ENCODE measurements at places on chromosomes 7 and 10.

DNA sequence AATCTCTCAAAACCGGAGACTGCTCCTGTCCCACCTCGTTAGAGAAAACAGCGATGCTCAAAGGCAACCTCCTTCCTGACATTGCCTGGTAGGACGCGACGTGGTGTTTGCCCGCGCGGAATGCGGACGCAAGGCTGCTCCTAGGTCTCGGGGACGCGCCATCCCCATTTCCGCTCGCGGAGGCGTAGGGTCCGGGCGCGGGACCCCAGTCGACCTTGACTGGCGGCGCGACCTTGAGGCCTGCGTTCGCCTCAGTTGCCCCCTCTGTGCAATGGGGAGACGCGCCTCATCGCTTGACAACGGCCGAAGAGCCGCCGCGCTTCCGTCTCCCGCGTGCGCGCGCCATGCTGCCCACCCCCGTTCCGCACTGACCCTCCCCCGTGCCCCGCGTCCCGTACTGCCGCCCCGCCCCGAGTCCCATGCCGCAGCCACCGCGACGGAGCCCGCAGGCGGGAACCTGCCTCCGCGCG lies 412 bp upstream of the PPIA start:
- DNase-seq, result no peak

GRCh38 chr7:134509010-134509409 lies 18.4 kb upstream of the AKR1B10 start:
- no peak for DNase-seq

GRCh38 chr10:78758176-78758575 lies 310.6 kb upstream of the ZMIZ1 start:
- no peak for DNase-seq

DNA sequence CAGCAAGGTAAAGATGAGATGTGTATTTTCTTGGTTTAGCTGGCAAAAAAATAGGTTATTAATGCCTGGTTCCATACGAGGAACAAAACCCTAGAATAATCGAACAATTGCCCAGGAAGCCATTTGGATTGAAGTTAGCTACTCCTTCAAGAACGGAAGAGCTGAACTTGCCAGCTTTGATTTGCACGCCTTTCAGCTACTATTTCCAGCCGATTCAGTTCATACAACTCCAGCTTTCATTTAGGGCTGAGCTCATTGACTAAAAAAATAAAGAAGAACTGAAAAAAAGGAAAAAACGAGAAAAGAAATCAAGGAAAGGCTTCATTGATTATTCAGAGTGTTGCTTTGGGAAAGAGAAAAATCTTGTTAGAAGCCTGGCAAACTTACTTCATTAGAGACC lies 60.4 kb downstream of the PTN start:
- DNase-seq, result no peak

DNA sequence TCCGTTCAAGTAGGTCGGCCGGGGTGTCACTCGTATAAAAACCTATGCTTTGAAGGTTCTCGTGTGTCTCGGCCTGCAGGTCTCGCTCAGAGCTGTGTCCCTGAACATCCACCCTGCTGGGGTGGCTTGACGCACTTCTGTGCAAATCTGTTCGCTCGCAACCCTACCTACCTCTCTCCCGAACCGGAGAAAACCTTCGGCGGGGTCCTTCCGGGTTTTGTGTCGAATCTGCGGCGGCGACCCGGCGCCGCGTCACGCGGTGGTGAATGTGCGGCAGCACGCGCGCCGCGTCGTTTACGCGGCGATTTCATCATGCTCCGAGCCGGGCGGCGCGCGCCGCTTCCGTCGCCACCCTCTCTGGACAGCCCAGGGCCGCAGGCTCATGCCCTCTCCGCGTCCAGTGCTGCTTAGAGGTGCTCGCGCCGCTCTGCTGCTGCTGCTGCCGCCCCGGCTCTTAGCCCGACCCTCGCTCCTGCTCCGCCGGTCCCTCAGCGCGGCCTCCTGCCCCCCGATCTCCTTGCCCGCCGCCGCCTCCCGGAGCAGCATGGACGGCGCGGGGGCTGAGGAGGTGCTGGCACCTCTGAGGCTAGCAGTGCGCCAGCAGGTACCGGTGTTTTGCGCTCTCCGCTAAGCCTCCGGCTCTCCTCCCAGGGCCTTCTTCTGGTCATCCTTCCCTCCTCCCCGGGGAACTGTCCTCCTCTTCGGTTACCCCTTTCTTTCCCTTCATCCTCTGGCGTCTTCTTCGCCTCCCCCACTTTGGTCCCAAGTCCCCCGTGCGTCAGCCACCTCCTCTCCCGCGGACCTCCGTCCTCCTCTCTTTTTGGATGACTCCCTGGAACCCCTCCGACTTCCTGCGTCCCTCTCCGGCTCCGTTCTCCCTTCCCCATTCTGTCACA lies at the start of gene GARS1:
Gene GARS1 (plus strand): TSS at position 339 of the 896 bp plus-strand sequence. CDS start 44 bp downstream, at position 383.
- DNase-seq, result peak; percentile 93

DNA sequence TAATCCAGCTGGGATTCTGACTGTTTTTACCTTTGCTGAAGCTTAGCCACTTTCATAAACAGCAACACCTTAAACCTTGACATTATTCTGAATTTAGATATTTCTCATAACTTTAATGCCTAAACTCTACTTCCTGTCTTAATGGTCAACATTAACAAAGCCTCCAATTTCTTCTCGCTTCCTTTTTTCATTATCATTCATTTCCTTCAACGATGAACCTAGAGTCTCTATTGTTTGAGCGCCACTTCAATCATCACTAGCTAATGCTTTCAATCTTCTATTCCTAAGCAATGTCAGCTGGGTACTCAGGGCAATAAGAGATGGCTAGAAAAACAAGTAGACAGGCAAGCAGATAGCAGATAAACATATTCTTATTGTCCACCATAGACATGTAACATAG lies 96.6 kb upstream of the TMEM196 start:
- no peak for DNase-seq

- DNase-seq, result no peak
Measured at GRCh38 chr10:124009231-124010015, 84.0 kb downstream of the CHST15 start.

DNA sequence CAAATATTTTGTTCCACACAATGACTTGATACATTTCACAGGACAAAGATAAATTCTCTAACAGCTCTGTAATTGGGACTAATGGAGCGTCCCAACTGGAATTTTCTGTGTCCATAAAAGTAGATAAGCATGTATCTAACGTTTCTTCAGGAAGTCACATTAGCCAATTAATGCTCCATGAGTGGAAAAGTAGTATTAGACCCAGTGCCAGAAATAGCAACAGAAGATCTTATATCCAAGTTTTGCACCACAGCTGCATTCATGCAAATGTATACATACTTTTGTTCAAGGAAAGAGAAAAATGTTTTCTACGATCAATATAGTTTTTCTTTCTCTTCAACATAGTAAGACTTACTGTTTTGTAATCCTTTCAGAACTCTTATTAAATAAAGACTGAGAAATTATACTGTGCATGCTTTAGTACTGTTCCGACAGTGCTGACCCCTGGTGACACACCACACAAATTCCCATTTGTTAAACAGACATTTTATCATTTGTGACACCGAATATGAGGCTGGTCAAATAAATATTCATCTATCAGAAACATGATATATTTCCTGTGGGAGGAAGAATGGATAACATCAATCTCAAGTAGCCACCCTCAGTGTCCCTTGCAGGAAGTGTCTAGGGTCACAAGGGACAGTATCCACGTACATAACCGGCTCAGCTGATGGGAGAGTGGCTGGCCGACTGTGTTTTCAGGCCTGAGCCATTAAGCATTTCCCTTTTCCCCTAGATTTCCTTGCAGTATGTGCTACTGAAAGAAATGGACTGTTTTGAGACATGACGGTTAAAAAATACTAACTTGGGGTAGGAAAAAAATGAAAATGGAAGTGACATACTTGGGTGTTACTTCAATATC lies 102.1 kb upstream of the RSU1 start:
- no peak for DNase-seq

DNA sequence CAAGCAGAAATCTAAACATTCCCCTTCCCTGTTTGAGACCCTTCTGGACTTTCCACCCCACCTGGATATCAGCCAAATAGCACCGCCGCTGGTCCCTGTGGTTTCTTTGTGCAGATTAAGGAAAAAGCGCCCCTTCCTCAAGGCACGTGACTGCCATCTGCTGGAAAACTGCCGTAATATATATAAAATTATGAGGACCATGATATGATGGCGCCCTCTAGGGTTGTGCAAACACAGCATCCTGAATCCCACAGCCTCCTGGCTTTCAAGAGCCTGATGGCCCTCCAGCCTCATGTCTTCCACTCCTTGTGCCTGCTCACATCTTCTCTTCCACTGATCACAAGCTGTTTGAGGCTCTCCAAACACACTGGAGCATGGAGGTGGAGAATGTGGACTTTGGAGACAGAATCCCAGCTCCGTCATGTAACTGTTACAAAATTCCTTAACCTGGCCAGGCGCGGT lies 121.3 kb downstream of the MYL10 start:
- DNase-seq, result peak; percentile 71

DNA sequence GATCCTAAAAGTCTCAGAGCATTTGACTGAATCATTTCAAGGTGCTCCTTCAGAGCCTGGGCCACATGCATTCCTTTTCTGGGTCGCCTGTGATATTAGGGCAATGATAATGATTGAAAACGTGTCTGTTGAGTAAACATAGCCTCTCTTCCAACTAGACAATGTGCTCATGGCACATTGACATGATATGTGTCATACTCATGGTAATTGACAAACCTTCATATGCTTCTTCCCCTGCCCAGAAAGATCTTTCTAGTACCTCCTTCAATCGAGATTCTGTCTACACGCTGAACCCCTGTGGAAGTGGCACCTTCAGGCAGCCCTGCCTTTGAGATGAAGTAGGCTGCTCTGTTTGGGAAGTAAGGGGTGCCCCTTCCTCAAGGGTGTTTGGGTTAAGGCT lies 98.9 kb upstream of the TCF7L2 start:
- DNase-seq, result no peak

GRCh38 chr7:104961821-104962220 lies 52.2 kb upstream of the KMT2E start:
- no peak for DNase-seq

DNA sequence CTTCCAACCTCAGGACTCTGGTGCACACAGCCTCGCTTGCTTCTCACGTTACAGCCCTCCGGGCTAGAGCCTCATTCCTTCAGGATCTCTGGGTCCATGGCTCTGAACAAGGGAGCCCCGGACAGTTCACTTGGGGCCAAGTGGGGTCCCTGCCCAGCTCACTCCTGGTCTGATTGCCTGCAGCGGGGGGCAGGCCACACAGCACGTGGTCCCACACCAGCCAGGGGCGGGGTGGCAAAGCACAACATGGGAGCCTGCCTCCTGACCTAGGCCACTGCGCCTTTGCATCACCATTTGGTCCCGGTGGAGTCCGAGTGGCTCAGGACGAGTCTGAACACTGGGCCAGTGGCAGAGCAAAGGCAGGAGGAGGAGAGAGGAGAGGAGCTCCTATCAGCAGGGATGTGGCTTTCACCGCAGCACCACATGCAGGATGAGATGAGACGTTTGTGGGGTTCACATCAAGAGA lies 13.4 kb upstream of the CRYGN start:
- no peak for DNase-seq

- DNase-seq, result no peak
Measured at GRCh38 chr10:117327262-117327661, 48.0 kb downstream of the PDZD8 start.

GRCh38 chr10:104981995-104982394 lies 340.9 kb downstream of the SORCS3 start:
- DNase-seq, result no peak

- peak; percentile 81 for DNase-seq
Measured at GRCh38 chr7:20778063-20778721, 8.5 kb downstream of the SP8 start.

GRCh38 chr10:2895594-2896196 lies 171.7 kb upstream of the PFKP start:
- DNase-seq, result no peak

DNA sequence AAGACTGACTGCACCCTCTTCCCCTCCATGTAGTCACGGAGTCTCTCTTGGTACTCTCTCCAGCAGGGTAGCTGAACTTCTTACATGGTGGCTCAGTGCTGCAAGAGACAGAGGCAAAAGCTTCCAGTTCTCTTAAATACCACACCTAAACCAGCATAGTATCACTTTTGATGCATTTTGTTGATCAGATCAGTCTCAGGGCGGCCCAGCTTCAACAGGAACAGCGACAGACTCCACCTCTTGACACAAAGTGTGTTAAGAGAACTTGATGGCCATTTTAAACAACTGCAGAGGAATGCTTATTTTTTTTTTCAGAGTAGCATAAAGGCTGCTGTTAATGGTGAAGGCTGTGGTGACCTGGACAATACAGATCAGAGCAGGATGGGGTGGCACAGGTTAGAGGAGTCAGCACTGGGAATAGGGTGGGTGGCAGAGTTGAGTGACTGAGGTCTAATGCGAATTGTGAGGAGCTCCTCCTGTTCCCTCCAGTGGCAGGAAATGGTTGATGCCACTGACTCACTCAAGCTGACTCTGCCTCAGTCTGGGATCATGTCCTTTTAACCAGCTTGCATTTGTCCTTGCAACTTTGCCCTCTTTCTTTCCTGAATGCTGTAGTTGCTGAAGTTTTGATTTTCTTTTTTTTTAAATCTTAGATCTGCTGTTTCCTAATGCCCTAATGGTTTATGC lies 17.3 kb downstream of the MGAM start:
- no peak for DNase-seq

DNA sequence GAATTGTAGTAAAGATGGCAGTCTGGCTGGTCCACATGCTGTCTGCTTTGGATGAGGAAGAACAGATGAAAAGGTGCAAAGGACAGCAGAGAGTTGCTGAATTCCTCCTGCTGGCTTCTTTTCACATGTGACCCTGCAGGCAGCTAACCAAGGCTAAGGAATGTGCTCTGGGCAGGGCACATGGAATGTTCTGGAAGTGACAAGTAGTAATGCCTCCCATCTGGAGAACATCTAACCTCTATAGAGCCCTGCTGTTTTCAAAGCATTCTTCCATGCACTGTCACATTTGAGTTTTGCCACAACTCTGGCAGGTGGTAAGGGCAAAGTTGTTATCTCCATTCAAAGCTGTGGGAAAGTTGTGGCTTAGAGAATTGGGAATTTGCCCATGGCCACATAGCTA lies 208.8 kb downstream of the STK31 start:
- DNase-seq, result peak; percentile 56

DNA sequence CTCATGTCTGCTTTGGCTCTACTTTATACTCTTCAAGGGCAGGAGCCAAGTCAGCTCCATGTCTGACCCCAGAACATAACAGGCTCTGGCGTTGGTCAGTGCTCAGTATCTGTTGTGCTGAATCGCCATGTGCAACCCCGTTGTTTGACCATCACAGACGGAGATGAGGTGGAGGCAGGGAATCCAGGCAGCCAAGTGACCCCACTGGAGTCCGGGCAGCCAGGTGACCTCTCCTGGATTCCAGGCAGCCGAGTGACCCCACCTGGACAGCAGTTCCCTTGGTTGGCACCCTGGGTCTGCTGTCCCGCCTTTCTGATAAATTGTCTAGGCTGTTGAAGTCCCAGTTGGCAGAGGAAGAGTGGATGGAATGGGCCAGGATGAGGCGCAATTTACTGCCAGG lies 232.2 kb downstream of the TCERG1L start:
- DNase-seq, result peak; percentile 9

- no peak for DNase-seq
Measured at GRCh38 chr10:71344993-71345480, 26.0 kb downstream of the SLC29A3 start.

DNA sequence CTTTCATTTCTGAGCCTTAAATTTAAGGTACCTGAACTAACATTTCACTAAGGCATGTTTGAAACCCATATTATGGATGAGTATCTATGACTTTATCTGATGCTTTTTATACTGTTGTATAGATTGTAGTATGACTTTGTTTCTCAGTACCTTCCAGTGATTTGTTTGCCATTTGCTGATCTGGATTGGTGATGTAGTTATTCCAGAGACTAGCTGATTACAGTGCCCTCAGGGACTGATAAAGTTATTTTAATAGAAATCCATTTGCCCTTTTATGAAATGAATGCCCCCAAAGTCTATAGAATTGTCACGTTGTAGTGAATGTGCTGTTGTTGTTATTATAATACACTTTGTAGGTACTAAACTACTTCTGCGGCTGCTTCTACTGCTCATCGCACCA lies 385.4 kb upstream of the LRGUK start:
- DNase-seq, result no peak

Measured in right forelimb (tissue), 1 donor.